Stimulated activated CD8-positive, alpha-beta memory T cell treated with anti-CD3 and anti-CD28 coated beads, Interleukin-4, amount 100 ng/mL, for 4 hours (primary cell): ENCODE measurements at places on chromosomes 2 and 18.

DNA sequence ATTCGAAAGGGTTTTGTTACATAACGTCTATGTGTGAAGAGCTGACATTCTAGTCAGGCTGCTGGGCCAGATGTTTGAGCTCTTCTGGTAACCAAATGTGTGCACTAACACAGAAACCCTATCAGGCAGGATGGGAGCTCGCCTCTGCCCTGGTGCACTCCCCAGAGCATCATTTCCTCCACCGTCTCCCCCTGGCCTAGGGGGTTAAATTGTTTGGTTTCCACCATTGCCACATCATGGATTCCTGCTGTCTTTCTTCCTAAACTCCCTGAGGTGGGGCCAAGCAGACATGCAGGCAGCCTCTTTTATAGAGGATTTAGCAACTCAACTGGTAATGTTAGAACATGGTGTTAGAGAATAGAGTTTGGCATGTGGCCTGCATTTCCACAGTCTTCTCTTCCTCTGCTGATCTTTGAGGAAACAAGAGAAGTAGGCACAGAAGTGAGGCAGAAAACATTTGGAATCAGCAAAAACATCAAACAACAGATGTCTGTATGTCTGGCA, 87.3 kb downstream of the ANTXR1 start:
- no peak for DNase-seq

DNA sequence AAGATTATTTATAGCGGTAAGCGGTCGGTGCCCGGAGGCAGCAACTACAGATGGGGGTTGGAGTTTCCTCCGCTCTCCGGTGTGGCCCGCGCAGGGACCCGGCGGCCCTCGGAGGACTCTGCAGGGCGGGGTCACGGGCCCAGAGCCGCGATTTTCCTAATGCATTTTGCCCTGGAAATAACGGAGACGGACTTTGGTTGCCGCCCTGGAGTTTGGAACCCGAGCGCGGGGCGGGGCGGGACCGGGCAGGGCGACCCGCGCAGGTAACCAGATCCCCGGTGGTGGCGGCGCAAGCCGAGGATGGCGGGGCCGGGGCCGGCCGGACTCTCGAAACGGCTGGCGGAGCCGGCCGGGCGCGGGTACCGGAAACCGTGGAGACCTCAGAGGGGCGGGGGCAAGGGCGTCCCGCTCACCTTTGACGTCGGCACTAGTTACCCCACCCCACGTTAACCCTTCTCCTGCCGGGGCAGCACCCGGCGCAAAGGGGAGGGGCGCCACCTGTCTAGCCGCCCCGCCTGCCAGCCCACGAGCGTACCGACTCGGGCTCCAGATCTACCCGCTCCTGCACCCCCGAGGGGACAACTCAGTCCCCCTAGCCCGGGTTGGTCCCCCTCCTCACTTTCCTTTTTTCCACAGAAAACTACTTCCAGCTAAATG, 2.9 kb downstream of the CYP26B1 start:
- DNase-seq, result no peak

DNA sequence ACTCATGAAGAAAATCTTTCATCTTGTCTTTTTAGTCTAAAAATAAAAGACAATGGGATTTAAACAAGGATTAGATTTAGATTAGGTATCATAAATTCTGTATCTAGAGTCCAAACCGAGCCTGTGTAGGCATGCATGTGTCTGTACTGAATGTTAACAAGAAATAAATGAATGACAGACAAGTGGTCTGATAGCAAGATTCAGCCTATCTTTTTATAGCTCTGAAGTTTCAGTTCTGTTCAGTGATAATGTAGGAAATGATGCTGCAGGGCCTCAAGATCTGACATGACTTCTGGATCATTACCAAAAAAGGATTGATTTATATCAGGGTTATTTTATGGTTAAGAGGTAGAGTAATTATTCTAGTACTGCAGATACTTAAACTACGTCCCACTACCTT, 137.0 kb upstream of the ATP5MC3 start:
- no peak for DNase-seq

DNA sequence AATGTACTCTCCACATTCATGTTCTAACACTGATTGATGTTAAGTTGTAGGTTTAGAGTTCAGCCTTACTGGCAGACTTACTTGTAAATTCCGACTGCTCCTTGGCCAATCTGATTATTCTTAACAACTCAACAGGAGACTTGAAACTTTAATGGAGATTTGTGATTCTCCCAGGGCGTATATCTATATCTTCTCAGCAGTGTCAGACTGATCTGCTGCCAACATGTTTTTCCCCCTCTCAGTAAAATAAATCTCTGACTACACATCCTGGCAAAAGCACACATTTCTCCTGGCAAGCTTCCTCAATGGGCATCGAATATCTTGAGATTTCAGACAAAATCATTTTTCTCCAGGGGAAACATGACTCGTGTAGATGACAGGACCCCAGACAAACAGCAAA, 1041.2 kb downstream of the DPP10 start:
- no peak for DNase-seq

- DNase-seq, result no peak
Measured at GRCh38 chr2:44929159-44929734, 12.3 kb upstream of the SIX3 start.

DNA sequence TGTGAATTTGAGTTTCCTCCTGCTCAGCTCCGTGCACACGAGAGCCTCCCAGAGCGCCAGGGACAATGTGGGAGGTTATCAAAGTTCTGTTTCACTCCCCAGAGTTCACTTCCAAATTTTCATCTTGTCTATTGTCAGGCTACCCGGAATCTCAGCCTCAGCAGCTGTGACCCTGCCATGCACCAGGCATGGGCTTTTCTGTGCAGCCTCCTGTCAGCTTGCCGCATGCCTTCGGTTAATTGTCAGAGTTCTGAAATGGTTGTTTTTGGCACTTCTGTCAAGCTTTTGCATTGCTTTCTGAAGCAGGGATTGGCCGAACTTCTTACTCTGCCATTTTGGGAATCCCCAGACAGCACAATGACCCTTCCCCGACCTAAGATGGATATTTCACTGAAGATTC, 60.4 kb downstream of the SH3YL1 start:
- no peak for DNase-seq

DNA sequence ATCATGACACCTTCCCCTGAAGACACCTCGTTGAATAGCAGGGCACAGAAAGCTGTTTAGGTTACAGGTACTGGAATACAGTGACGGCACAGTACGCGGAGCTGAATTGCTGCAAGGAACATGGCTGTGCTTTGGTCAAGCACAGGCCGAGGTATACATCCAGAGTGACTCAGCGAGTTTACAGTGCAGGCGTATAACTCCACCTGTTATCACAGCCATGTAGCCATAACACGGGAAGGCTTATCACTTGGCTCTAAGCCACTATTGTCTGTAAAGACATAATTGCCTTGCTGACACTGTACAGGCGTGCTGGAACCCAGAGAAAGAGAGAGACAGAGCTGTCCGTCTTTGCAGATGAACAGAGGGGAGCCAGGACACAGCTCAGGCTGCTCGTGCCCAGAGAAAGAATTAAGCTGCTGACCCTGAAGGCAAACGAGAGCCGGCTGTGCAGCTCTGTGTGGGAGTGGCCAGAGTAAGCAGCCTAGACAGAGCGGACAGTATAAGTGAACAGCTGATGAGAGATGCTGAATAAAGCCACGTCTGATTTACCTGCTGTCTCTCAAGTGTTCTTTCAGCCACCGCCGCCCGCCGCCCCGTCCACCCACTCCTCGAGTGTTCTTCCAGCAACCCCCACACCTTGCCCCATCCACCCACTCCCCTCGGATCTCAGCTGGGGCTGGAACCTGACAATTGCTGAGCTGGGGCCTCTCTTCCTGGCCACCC, 87.3 kb upstream of the PPP1CB start:
- DNase-seq, result no peak

- no peak for DNase-seq
Measured at GRCh38 chr2:216636551-216637450, 3.6 kb downstream of the IGFBP2 start.

DNA sequence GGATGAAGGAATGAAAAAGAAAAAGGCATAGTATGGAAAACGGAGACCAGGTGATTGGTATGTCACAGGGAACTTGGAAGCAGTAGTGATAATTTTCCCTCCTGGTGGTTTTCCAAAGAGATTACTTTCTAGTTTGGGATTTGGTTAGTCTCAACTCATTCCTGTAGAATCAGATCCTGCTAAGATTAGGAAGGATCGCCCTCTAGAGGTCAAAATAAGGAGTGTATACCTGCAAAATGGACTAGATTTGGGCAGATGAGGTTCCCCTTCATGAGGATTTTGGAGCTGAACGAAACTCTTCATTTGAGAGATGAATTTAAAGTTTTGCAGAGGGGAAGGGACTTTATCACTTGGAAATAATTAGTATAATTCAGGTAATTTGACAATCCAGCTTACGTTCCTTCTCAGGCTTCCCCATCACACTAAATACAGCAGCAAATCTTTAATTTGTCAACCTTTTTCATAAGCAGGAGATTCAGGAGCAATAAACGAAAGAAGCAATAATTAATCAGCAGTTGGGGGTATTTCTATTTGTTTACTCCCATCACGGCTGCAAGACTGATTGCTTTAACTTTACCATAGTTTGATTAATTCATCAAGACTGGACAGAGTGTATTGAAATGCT, 65.2 kb downstream of the CCDC195 start:
- no peak for DNase-seq

GRCh38 chr2:200693836-200694470, 108.1 kb downstream of the AOX1 start:
- no peak for DNase-seq

DNA sequence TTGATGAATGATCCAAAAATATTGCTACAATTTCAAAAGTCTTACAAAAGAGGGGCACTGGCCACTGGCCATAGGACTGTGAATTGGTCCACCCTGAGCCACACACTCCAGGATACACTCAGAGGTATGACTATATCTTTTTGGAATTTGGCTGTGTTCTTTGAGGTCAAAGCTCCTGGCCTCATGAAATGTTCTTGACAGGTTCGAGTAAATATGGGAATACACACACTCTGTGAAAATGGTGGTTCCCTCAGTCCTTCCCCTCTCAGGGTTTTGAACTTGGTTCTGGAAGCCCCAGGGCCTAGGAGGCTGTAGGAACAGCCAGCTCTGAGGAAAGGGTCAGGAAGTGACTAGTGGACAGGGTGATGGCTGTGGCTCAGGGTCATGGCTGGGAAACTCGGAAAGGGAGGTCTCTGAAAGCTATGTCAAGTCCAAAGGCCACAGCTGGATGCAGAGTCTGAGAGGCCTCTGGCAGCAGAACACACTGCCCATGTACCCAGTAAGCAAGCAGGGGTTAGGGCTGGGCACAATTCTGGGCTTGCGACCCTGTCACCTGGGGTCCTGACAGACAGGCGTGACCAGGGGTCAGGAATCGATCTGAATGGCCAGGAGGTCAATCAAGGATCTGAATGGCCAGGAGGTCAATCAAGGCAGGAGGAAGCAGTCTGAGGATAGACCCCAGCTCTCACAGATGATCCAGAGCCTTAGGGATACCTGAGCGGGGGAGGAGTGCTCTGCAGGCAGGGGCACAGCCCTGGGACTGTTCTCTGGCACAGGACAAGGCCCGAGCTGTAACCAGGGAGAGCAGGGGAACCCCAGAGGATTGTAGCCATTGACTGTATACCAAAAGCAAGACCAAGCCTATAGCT, 223.4 kb upstream of the SMAD2 start:
- no peak for DNase-seq

DNA sequence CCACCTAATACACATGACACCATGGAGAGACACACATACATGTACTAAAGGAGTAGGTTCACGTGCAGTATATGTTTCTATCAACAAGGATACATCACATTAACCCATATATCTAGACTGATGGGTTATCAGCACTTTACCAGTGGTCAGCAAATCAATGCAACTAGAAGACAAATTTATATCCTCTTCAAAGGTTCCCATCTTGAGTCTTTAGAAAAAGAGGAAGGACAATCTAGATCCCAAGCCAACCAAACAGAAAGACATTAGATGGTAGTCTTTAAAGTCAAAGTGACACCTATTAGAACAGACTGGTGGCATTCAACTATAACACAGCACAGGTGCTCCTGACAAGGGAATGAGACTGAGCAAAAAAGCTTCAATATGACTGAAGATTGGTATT, 13.8 kb upstream of the SERTAD2 start:
- no peak for DNase-seq

- DNase-seq, result no peak
Measured at GRCh38 chr2:98517636-98518035, 73.0 kb downstream of the INPP4A start.

GRCh38 chr2:157315901-157316300, 9.7 kb downstream of the ERMN start:
- no peak for DNase-seq

DNA sequence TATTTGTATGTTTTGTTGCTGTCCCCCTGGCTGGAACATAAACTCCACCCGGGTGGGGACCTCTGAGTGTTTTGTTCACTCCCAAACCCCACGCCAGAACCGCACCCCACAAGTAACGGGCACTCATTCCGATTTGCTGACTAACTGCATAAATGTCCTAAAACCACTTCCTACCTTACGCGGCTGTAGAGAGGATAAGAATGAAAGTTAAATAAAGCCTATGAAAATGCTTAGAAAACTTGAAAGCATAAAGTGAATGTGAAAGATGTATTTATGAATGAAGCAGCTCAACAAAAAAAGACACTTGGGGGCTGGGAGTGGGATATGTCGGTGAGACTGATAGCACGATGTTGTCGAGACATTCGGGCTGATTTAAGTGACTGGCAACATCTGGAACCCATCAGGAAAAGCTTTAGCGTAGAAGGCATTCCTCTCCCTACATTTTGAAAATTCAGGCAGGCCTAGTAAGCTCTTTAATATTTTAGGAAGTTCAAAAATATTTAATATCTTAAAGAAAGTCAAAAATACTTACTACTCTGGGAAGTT, 206.7 kb downstream of the SH3RF3 start:
- DNase-seq, result no peak

- DNase-seq, result no peak
Measured at GRCh38 chr2:122136056-122136455, 380.6 kb downstream of the TSN start.

- DNase-seq, result no peak
Measured at GRCh38 chr2:206556357-206556949, 85.8 kb upstream of the FAM237A start.

DNA sequence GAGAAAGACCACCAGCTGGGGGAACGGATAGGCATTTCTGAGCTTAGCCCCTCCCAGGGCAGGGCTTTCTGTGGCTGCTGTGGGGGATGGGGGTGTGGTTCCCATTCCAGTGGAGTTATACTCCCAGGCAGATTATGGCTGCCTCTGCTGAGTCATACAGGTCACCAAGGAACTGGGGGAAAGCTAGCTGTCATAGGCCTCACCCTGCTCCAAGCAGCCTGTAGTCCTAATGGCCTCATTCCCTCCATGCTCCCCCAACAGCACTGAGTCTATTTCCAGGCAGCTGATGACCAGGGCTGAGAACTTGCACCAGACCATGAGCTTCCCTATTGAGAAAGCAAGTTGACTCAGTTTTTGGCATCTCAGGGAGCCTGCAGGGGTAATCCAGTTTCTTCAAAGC, 87.1 kb downstream of the GPR39 start:
- no peak for DNase-seq

DNA sequence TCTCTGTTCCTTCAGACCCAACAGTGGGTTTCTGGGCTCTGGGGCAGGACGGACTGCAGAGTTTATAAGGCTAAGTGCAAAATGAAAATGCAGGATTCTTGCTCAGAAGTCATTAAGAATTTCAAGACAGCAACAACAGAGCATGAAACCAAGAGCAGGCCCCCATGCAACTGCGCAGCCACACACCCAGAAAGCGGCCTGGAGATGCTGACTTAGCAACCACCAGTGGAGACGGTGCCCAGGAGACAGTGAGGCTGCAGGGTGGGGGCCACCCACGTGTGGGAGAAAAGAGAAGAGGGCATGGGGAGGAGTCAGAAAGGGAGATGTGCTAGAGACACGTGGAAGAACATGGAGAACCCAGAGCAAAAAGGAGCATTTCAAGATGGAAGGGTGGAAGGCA, 66.5 kb downstream of the GALNT14 start:
- DNase-seq, result no peak
